NCI-H187 treated with DMSO at 0.1 percent for 48 hours (cell line): ENCODE measurements at places on chromosomes 5 and 9.

GRCh38 chr5:121706686-121707085, 145.0 kb upstream of the FTMT start:
- no peak for DNase-seq

- DNase-seq: no peak
Measured at GRCh38 chr9:97459326-97459725, 42.1 kb upstream of the TMOD1 start.

GRCh38 chr9:130847306-130848217, 12.5 kb downstream of the ABL1 start:
- DNase-seq: no peak

DNA sequence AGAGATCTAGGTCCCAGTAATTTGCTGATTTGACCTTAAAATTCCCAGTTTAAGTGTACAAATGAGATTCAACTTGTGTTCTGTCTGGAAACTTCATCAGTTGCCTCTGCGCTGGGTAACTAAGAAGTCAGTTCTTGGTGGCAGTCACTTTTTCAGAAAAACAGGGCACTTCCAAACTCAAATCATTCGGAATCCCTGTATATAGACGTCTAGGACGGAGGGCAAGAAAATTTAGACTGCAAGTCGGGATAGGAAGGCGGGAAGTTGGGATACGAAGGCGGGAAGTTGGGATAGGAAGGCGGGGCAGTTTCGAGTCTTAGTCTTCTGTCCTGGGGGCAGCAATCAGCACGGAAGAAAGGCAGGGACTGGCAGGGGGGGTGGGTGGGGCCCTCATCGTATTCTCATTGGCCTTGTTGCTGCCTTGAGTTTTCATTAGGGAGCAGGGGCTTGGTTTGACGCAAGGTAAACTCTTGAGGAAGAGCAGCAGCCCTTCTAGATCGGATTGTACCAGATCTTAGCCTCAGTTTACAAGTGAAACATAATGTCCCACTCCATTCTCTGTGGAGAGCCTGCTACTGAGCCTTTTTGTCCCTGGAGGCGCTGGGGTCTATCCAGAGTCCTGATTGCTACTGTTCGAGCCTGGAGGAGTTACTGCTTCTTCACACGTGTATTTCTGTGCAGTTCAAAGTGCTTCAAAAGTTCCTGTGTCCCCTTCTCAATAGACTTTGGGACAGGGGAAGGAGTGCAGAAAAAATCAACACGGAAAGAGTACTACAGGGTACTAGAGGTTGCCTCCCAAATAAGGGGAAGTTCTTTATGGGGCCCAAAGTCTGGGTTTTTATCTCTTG, 2.7 kb upstream of the PURA start:
- no peak for DNase-seq
